Osteocyte (in vitro differentiated cells): ENCODE measurements at places on chromosomes 12 and 14. TPM values are rescaled to one million over a fixed set of nuclear protein-coding genes. Genes with fewer than 3 reads are reported as not detected.
A peak's percentile ranks its signal among the peaks of the same experiment; 100 is the strongest.

Gene KRT71
- not detected in 2 replicates for total RNA-seq

Gene CLEC1B
- not detected in 2 replicates for total RNA-seq

Gene APOLD1
- total RNA-seq: 10.5 and 11.1 TPM in 2 replicates

Gene SLCO1B1
- not detected in 2 replicates for total RNA-seq

Gene RASSF3
- 27.0 and 29.0 TPM in 2 replicates for total RNA-seq

GRCh38 chr12:103249607-103250006, 246.2 kb downstream of the C12orf42 start:
- no peaks in the 10 kb centered on the region for H3K27me3 ChIP-seq
- no peaks in the 10 kb centered on the region for H3K36me3 ChIP-seq
- no peaks in the 10 kb centered on the region for H3K4me1 ChIP-seq
- no peak for DNase-seq
- no peak overlapping the region for H3K4me3 ChIP-seq

DNA sequence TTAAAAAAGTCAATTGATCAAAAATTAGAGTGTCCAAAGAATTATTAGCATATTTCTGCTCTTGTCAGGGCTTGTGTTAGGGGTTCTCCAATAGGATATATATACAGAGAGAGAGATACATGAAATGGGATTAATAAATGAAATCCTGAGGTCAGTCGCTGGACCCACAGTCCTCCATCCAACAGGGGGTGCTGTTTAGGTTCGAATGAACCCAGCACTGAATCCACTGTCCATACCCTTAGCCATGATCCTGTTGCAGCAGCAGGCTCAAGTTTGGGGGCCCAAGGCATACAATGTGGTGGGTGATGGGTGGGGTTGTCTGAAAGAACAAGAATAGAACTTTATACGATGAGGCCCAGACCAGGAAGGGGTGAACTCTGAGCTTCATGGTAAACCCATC, 780 bp upstream of the MYO1H start:
- no peak overlapping the region for H3K4me3 ChIP-seq
- DNase-seq: no peak
- no peaks in the 10 kb centered on the region for H3K36me3 ChIP-seq
- H3K4me1 ChIP-seq: no peaks in the 10 kb centered on the region
- H3K27ac ChIP-seq: no peak overlapping the region
- peaks cover 44% of the 10 kb centered on the region for H3K27me3 ChIP-seq

GRCh38 chr14:99163446-99163845, 108.6 kb downstream of the BCL11B start:
- no peak overlapping the region for H3K27ac ChIP-seq
- H3K4me1 ChIP-seq: no peaks in the 10 kb centered on the region
- no peaks in the 10 kb centered on the region for H3K36me3 ChIP-seq
- H3K27me3 ChIP-seq: peaks cover 22% of the 10 kb centered on the region
- peak; percentile 21 for DNase-seq

DNA sequence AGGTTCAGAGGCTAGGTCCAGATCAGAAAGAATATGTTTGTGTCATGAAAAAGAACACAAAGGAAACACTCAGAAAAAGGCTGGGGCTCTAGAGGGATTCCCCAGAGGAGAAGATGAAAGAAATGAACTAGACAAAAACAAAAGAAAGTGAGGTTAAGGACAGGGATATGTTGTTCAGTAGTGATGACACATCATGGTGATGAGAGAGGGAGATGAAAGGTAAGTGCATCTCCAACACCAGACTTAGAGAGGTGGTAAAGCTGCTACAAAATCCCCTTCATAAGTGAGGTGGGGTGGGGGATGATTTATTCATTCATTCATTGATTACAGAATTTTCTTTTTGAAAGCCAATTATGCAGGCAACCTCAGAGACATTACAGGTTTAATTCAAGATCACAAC, 19.6 kb upstream of the SLC8A3 start:
- no peak overlapping the region for H3K4me3 ChIP-seq
- no peaks in the 10 kb centered on the region for H3K4me1 ChIP-seq
- no peaks in the 10 kb centered on the region for H3K27me3 ChIP-seq
- H3K27ac ChIP-seq: no peak overlapping the region

DNA sequence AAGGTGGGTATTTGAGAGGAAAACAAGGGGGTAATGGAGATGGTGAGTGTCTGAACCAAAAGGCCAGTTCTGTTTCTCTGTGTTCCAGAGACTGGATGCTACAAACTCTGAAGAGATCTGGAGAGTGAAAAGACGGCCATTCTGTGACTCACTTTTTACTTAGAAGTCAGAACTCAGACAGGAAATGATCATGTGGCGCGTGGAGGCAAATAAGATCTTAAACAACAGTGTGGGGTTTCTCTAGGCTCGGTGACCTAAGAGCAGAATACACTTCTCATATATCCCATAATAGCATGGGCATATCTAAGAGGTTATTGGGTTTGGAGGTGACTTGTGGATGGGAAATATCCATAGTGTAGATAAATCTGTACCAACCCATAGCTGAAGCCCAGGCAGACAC, 463.5 kb downstream of the TMEM132D start:
- no peaks in the 10 kb centered on the region for H3K27me3 ChIP-seq
- no peak overlapping the region for H3K27ac ChIP-seq
- no peak overlapping the region for H3K4me3 ChIP-seq
- H3K36me3 ChIP-seq: peaks cover 3% of the 10 kb centered on the region

- DNase-seq: no peak
- H3K4me3 ChIP-seq: no peak overlapping the region
- peaks cover 4% of the 10 kb centered on the region for H3K4me1 ChIP-seq
- H3K36me3 ChIP-seq: no peaks in the 10 kb centered on the region
These were observed 400.5 kb upstream of the CCDC196 start for GRCh38 chr14:66085665-66086064.

- H3K4me3 ChIP-seq: no peak overlapping the region
- no peaks in the 10 kb centered on the region for H3K4me1 ChIP-seq
- no peaks in the 10 kb centered on the region for H3K36me3 ChIP-seq
These were observed 237.0 kb upstream of the SSTR1 start for GRCh38 chr14:37970696-37971095.

- H3K4me1 ChIP-seq: peaks cover 8% of the 10 kb centered on the region
- peaks cover 42% of the 10 kb centered on the region for H3K27me3 ChIP-seq
- peak overlapping the region; percentile 66 for H3K4me3 ChIP-seq
These were observed 845 bp upstream of the COCH start for GRCh38 chr14:30873308-30874119.

DNA sequence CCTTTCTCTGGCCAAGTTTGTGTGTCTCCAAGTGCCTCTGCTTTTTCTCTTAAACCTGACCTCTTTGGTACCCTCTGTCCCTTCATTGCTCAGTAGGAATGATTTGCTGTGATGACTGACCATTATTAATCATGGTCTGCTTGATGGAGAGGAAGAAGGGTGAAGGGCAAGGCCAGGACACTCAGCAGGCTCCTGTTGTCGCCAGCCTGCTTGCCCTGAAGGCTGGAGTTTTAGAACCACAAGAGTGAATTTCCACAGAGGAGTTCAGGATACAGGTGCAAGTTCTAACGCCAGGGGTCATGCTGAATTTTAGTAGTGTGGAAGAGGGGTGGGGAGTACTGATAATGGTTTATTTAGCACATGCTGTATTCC, 2.8 kb upstream of the ITGA5 start:
- H3K36me3 ChIP-seq: no peaks in the 10 kb centered on the region
- peaks cover 40% of the 10 kb centered on the region for H3K4me1 ChIP-seq
- H3K27me3 ChIP-seq: peaks cover 13% of the 10 kb centered on the region
- H3K4me3 ChIP-seq: no peak overlapping the region
- DNase-seq: no peak

DNA sequence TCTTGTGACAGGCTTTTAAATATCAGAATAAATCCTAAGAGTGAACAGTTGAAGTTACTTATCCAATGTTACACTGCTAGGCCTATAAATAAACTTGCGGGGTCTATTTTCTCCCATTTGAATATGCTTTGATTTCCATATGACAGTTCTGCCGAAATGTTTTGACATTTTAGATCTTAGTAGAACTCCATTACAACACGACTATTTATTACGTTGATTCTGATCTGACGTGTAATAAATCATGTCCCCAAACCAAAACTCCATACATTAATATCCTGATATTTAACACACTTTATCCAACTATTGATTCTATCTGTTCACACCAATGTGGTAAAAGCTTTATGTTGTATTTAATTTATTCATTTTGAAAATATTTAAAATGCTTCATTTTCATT, 16.1 kb upstream of the NEMF start:
- no peaks in the 10 kb centered on the region for H3K36me3 ChIP-seq
- peaks cover 12% of the 10 kb centered on the region for H3K4me1 ChIP-seq

DNA sequence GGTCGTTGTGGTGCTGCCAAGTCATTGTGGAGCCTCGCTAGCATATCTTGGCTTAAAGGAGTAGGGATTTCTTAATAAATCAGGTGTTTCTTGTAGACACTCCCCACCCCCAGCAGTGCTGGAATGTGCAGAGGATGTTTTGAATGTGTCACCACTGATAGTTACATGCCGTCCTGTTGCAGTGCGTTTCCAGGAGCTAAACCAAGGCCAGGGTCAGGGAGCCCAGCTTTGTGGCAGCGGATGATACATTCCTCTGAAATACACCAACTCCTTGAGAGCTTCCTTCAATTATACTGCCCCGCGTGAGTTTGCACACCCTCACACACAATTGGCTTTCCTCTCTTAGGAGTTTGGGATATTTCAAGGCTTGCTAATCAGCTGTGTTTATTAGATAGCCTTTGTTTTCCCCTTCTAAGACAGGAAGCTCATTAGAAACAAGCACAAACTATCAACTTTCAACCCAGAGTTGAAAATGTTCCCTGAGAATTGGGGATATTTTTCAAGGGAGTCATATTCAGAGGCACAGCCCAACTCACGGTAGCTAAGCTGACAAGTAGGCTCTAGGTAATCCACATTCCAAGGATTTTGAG, 154.9 kb downstream of the C12orf75 start:
- peaks cover 15% of the 10 kb centered on the region for H3K4me1 ChIP-seq
- H3K36me3 ChIP-seq: no peaks in the 10 kb centered on the region
- H3K27me3 ChIP-seq: no peaks in the 10 kb centered on the region
- no peak for DNase-seq

- no peaks in the 10 kb centered on the region for H3K27me3 ChIP-seq
- no peaks in the 10 kb centered on the region for H3K4me1 ChIP-seq
- DNase-seq: peak; percentile 79
- H3K27ac ChIP-seq: no peak overlapping the region
- H3K4me3 ChIP-seq: no peak overlapping the region
These were observed 205.3 kb upstream of the SFSWAP start for GRCh38 chr12:131505561-131505960.

GRCh38 chr12:42588524-42589464, 752 bp downstream of the PRICKLE1 start:
- H3K4me3 ChIP-seq: peak overlapping the region; percentile 86
- H3K27ac ChIP-seq: peak overlapping the region; percentile 4
- DNase-seq: no peak
- peaks cover 43% of the 10 kb centered on the region for H3K4me1 ChIP-seq

DNA sequence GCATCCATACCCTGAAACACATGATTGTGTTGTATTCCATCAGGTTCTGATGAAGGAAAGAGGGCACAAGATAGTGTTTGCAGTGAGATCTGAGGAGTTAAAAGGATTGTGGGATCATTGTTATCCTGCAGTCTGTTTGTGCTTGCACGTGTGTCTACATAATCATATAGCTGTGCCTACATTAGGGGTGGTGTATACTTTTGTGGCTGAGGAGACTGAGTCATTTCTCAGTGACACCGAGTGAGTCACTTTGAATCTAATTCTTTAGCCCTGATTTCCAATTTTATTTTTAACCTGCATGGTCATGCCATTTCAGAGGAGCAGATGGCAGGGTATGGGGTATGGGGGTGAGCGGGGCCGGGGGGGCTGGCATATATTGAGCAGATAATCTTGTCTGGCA, 133.2 kb downstream of the ANO4 start:
- H3K27me3 ChIP-seq: no peaks in the 10 kb centered on the region
- no peaks in the 10 kb centered on the region for H3K36me3 ChIP-seq
- no peak for DNase-seq

- H3K27ac ChIP-seq: no peak overlapping the region
- H3K4me3 ChIP-seq: no peak overlapping the region
These were observed 141.5 kb upstream of the ARID2 start for GRCh38 chr12:45587877-45588533.

DNA sequence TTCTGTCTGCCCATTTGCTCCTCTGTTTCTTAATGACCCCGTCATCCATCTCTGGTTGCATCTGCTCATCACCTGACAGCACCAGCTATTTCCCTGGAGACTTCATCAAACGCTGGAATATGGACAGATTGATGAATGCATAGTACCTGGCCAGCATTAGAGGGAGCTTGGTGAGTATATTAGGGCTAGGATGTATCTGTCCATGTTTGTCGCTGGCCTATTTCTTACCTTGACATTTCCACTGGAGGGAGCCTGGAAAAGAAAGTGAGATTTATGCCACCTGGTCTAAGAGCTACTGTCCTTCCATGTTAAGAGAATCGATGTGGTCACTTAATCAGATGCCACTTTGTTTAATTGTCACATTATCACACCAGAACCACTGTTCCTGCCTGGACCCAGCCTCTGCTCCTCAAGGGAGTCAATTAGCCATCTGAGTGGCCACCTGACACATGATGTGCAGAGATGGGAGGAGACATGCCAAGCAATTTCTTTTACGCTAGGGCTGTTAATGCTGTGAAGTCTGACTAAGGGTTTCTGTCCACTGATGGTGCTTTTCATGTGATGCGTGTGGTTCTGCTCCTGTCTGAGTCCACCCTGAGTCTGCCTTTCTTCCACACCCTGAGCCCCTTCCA, 75.3 kb upstream of the SFSWAP start:
- H3K36me3 ChIP-seq: no peaks in the 10 kb centered on the region
- no peaks in the 10 kb centered on the region for H3K4me1 ChIP-seq
